NCI-H1092 treated with DMSO at 0.1 percent for 48 hours (cell line): ENCODE measurements at places on chromosomes 16 and 17.

GRCh38 chr17:54117452-54117851, 294.7 kb downstream of the KIF2B start:
- no peak for DNase-seq

DNA sequence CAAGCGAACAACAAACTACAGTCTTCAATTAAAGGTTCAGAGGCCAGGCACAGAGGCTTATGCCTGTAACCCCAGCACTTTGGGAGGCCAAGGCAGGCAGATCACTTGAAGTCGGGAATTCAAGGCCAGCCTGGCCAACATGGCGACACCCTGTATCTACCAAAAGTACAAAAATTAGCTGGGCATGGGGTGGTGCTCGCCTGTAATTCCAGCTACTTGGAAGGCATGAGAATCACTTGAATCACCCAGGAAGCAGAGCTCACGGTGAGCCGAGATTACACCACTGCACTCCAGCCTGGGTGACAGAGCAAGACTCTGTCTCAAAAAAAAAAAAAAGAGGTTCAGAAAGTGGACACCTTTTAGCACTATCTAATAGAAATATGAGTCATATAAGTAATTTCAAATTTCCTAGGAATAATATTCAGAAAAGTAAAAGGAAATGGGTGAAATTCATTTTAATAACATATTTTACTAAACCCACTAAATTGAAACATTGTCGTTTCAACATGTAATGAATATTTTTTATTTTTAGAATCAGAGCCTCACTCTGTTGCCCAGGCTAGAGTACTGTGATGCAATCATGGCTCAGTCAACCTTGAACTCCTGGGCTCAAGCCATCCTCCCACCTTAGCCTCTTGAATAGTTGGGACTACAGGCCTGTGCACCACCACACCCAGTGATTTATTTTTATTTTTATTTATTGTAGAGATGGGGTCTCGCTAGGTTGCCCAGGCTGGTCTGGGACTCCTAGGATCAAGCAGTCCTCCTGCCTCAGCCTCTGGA, 15.2 kb upstream of the MARCHF10 start:
- no peak for DNase-seq

- no peak for DNase-seq
Observed at GRCh38 chr16:85994492-85995490, 95.8 kb downstream of the IRF8 start.

DNA sequence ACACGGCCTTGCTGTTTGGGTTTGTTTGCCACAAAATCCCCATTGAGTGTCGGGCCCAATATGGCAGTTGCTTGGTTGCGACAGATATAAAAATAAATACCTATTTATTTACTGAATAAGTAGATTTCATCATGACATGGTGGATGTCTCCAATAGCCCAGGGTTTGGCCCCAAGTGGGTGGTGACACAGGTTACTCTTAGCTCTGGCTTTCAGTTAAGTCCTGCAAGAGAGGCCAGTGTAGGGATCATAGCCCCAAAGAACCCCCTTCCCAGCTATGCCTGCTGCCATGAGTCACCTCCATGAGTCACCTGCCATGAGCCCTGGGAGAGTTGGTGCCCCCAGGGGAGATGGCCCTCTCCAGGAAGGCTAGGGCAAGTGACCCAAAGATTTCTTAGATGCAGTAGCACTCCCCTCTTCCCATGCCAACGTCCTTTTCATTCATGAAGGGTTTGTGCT, 78.7 kb upstream of the LGALS9 start:
- DNase-seq, result no peak

DNA sequence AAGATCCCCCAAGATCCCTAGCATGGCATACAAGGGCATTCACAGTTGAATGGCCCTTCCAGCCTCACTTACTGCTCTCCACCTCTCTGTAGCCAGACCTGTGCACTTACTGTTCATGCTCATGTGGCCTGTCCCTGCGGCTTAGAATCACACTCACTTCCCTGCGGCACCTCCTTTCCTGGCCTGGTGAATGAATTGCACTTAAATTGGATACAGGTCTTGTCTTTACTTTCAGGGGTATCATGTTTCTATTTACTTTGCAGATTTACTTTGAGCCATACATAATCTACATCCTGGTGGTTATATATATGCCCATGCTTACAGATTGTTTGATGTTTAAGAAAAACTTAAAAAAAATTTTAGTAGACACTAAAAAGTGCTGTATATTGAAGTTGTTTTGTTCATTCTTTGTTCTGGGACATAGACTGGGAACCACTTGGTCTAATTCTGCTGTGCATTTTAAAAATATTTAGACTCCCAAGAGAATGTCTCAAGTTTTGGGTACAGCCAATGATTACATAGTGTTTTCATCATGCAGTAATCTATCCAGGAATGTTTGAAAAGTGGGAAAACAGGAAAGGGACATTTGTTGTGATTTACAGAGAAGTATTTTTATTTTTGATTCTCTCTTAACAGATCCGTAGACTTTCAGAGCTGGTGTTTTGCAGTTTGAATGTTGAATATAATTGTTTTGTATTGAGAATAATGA, 63.9 kb downstream of the NUP88 start:
- DNase-seq, result no peak

DNA sequence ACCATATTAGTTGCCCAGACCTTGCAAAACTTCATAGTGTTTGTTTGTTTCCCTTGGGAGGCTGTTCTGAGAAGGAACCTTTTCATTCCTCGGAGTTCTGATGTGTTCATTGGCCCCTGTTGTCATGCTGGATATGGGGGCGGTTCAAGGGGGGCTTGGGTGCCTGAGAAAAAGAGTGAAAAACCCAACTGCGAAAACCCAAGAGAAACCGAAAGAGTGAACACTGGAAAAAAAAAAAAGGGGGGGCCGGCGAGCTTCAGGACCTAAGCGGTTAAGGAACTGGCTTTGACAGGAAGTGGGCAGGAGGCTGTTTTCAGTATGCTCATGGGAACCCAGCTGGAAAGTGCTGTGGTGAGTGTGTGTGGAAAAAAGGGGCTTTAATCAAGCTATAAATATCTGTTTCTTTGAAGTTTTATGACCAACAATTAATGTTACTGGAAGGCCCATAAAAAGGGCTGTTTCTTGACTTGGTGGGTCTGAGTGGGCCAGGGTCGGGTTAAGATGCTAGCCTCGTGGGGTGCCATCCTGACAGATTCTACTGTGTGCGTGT, 510.7 kb downstream of the MAF start:
- no peak for DNase-seq
